ENCODE measurements at places on chromosomes 12 and 14.

- no peak for DNase-seq
These were observed 393.2 kb downstream of the TMEM121 start for GRCh38 chr14:105919458-105920150.

DNA sequence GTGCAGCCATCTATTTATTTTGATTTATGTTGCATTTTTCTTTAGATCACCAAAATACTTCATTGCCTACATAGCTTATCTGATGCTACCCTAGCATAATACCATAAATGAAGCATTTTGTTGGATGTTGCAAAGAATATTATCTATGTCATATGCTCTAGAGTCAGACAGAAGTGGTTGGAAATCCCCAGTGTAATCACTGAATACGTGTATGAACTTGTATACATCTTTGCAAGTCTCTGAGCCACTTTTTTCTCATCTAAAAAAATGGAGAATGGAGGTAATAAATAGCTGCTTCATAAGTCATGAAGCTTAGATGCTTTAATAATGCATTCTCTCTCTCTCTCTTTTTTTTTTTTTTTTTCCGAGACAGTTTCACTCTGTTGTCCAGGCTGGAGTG, 18.5 kb downstream of the EVL start:
- no peak for DNase-seq

GRCh38 chr12:64976131-64976530, 145.0 kb downstream of the WIF1 start:
- DNase-seq: no peak

DNA sequence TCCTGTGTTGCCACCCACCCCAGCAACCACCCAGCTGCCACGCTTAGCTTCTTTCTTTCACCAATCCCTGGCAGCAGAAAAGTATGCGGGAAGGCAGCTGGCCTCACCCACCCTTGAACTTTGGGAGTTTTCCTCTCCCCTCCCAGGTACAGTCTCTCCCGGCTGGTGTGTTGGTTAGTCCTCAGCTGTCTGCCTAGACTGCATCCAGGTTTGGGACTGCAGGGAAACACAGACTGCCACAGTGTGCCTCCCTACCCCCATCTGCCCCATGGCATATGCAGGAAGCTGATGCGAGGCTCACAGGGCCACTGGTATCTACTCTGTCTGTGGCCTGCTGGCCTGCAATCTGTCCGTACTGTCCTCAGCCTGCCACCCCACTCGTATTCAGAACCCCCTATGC, 2.1 kb downstream of the CD9 start:
- DNase-seq: no peak

DNA sequence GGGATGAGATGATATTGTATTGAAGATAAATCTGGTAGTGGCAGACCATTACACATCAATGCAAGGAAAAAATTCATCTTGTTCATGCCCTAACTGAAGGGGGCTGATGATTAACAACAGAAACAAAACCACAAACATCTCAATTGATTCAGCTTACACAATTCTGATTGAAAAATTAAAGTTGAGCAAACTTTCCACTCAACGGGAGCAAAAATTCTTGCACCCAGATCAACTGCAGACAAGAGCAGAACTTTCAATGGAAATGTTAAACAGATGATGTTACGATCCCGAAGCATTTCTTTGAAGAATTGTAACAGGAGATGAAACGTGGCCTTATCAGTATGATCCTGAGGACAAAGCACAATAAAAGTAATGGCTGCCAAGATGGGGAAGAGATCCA, 172.4 kb upstream of the SOX5 start:
- DNase-seq: no peak

GRCh38 chr14:87888136-87888999, 104.6 kb downstream of the GALC start:
- DNase-seq: no peak

DNA sequence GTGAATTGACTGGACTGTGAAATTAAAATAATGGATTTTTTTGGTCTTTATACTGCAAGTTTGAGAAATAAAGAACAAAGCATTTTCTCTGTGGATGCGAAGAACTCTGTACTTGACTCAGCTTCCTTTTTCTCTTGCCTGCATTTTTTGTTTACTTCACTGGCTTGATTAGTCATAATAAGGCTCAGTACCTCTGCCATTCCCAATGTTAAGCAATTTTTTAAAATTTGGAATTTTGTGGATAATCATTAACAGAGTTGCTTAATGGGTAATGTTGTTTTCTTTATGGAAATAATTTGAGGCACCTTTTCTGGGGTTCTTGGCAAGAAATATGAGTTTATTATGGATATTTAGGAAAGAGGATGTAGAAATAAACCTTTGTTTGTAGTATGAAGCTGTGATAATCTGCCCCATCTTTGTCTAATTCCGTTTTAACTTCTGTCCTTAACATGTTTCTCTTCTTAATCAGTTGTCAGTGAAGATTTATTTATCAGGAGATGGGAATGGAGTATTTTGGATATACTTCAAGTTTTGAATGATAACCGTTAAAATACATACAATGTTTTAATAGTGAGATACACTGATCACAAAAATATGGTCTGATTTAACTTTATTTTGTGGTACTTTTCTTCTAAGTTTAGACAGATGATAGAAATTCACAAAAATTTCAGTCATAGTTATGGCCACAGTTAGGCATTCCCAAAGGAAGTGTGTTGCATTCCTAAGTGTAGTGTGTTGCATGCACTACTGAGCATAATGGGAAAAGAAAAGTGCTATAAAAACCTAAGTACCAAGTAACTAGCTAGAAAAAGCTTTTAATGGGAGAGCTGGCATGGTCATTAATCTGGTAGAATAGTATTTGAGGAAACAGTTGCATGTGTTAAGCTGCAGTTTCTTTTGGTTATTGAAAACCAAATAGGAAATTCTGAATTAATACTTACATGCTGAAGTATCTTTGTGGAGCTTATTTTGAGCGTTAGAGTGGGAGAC, 27.7 kb downstream of the WNK1 start:
- DNase-seq: no peak

- no peak for DNase-seq
These were observed 8.9 kb downstream of the APAF1 start for GRCh38 chr12:98653866-98654493.

DNA sequence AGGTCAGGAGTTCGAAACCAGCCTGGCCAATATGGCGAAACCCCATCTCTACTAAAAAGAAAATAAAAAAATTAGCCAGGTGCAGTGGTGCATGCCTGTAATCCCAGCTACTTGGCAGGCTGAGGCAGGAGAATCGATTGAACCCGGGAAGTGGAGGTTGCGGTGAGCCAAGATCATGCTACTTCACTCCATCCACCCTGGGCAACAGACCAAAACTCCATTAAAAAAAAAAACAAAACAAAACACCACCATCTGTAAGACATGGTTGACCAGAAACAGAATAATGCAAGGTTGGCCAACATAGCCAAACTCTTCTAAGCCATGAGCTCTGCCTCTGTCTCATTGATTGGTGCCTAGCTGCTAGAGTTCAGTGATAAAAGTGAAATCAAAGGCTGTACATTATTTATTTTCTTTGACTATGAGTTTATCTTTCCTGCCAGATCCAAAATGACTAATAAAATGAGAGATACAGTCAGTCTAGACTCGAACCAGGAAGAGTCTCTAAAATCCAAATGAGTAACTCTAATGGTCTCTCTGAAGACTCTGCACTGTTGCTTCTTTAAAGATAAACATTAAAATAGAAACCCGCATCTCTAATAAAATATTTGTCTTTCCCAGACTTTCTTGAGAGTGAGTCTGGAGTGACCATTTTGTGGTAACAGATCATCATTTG, 404.7 kb downstream of the DAD1 start:
- no peak for DNase-seq

DNA sequence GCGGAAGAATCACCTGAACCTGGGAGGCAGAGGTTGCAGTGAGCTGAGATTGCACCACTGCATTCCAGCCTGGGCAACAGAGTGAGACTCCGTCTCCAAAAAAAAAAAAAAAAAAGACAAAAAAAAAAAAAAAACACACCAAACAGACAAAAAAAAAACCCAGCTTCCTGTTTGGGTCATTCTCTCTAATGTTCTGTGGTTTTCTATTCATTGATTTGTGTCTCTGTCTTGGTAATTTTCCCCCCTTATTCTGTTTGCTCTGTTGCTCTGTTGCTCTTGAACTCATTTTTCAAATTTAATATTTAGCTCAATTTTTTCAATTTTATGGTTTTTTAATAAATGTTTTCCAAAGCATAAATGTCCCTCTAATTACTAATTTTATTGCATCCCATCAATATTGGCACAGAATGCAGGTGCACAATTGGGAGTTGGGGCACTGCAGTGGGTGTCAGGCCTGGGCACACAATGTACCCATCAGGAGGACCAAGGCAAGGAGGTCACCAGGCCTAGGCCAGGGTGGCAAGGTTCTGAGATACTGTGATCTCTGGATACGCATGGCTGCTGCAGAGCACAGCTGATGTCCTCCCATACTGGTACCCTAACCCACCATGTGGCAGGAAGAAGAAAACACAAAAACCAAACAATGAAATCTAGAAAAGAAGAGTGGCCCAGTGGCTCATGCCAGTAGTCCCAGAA, 8.0 kb upstream of the GNPTAB start:
- no peak for DNase-seq

All from esophagus squamous epithelium (tissue), 5 donors.